ENCODE measurements at places on chromosomes 7 and 10. TPM values are rescaled to one million over a fixed set of nuclear protein-coding genes. Genes with fewer than 3 reads are reported as not detected.

Gene PBLD
- 78.2 TPM for total RNA-seq

Gene ITIH5
- 2.2 TPM for total RNA-seq

Gene FAM25C
- not detected for total RNA-seq

Gene POLR2J
- 49.2 TPM for total RNA-seq

Gene FAM180A
- 1.1 TPM for total RNA-seq

Gene CDK14
- 1.9 TPM for total RNA-seq

Gene PRLHR
- total RNA-seq, result not detected

Gene CACNB2
- 9.8 TPM for total RNA-seq

Gene FZD8
- total RNA-seq, result 11.7 TPM

Gene FXYD4
- 0.98 TPM for total RNA-seq

Gene MTPN
- total RNA-seq, result 109 TPM

Gene COL17A1
- total RNA-seq, result 115 TPM

Gene SPDYE8
- total RNA-seq, result not detected

Gene NUTM2E
- total RNA-seq, result 0.08 TPM

Gene AOC1
- total RNA-seq, result 308 TPM

Gene GRM3
- not detected for total RNA-seq

Gene CYP2C19
- total RNA-seq, result 0.16 TPM

Gene GIMAP7
- total RNA-seq, result 5.6 TPM

Gene STOX1
- 0.74 TPM for total RNA-seq

Gene ABLIM1
- 131 TPM for total RNA-seq

Gene FOXI2
- total RNA-seq, result not detected

Gene DGKB
- total RNA-seq, result 0.25 TPM

Gene TAF5
- 10.3 TPM for total RNA-seq

Gene SAMD9L
- 7.2 TPM for total RNA-seq

Gene NKX1-2
- total RNA-seq, result not detected

Gene PRKCQ
- total RNA-seq, result 0.93 TPM

Gene HOXA11
- 2.9 TPM for total RNA-seq

Gene IRF5
- 9.7 TPM for total RNA-seq

Gene TECPR1
- total RNA-seq, result 44.5 TPM

Gene PCGF6
- total RNA-seq, result 7.6 TPM

Gene AGFG2
- total RNA-seq, result 81.3 TPM

Gene ZNF853
- total RNA-seq, result 2.2 TPM

Gene CUBN
- 0.42 TPM for total RNA-seq

Gene ZNF282
- total RNA-seq, result 31.5 TPM

Gene CLRN3
- total RNA-seq, result 110 TPM

Gene TRPV5
- total RNA-seq, result not detected

Gene ATRNL1
- total RNA-seq, result 2.9 TPM

Gene SPDYE9
- not detected for total RNA-seq

Gene LARP4B
- 136 TPM for total RNA-seq

Gene OR13A1
- total RNA-seq, result not detected

Gene UNC5B
- 18.5 TPM for total RNA-seq

Gene DRGX
- not detected for total RNA-seq

Gene NUDT13
- 1.8 TPM for total RNA-seq

Gene ENTPD1
- 4.5 TPM for total RNA-seq

Gene GPR37
- 1.5 TPM for total RNA-seq

Gene SCIN
- 57.4 TPM for total RNA-seq

Gene DKK1
- not detected for total RNA-seq

Gene VGF
- 0.90 TPM for total RNA-seq

Gene SLC26A4
- 0.32 TPM for total RNA-seq

Gene GPR15LG
- 515 TPM for total RNA-seq
